ENCODE measurements at places on chromosomes 5 and 9. TPM values are rescaled to one million over a fixed set of nuclear protein-coding genes. Genes with fewer than 3 reads are reported as not detected.

KIAA0825 gene
- total RNA-seq = 5.7 TPM

FRMPD1 gene
- total RNA-seq = not detected

ROR2 gene
- total RNA-seq = 65.1 TPM

PCDHB6 gene
- 0.06 TPM for total RNA-seq

NLN gene
- 21.2 TPM for total RNA-seq

UBQLN1 gene
- total RNA-seq = 59.1 TPM

KCTD16 gene
- total RNA-seq = 0.12 TPM

NR6A1 gene
- total RNA-seq = 2.8 TPM

CLINT1 gene
- total RNA-seq = 50.2 TPM

DPYSL3 gene
- total RNA-seq = 26.5 TPM

SLC34A3 gene
- total RNA-seq = not detected

ECSCR gene
- total RNA-seq = 2.1 TPM
